ENCODE measurements at places on chromosomes 5 and 9. TPM values are rescaled to one million over a fixed set of nuclear protein-coding genes. Genes with fewer than 3 reads are reported as not detected.

DNA sequence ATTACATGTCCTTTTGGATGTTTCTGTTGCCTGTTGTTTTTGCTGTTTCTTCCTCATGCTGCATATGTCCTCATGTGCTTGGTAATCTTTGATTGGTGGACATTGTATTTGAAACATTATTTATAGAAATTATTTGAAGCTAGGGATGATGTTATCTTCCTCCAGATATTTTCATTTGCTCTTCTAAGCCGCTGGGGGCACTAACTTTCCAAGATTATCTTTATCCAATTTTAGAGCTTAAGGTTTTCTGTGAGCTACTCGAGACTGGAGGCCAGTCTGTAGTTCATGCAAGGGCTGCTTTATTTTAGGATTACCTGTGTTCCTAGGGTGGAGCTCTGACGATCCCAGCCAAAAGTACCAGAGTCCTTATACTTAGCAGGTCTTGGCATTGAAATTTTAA, 40.9 kb downstream of the STX17 start:
- H3K4me3 ChIP-seq: no peak overlapping the region
- no peak for DNase-seq
- H3K27me3 ChIP-seq: no peaks in the 10 kb centered on the region
- peaks cover 23% of the 10 kb centered on the region for H3K36me3 ChIP-seq
- H3K4me1 ChIP-seq: no peaks in the 10 kb centered on the region

GRCh38 chr5:67335426-67335825, 138.8 kb upstream of the CD180 start:
- DNase-seq: no peak
- H3K27me3 ChIP-seq: peaks cover 8% of the 10 kb centered on the region
- H3K27ac ChIP-seq: no peak overlapping the region
- no peaks in the 10 kb centered on the region for H3K4me1 ChIP-seq
- H3K4me3 ChIP-seq: no peak overlapping the region
- no peaks in the 10 kb centered on the region for H3K36me3 ChIP-seq

DNA sequence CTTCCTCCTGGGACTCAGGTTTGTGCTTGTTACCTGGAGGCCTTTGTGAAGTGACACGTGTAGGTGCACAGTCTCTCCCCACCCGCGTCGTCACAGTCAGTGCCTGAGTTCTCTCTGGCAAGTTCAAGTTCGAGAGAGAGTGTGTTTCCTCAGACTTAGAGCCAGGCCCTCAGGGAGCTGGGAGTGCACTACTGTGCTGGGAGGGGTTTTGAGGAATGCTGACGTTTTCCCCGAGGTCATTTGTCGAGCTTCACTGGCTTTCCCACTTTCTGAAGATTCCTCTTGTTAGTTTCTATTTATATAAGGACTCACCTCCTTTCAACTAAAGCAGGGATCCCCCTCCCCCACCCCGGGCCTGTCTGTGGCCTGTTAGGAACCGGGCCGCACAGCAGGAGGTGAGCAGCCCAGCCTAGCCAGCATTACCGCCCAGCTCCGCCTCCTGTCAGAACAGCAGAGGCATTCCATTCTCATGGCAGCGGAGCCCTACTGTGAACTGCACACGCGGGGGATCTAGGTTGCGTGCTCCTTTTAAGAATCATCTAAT, 209.2 kb downstream of the DIRAS2 start:
- no peak for DNase-seq
- no peak overlapping the region for H3K4me3 ChIP-seq
- H3K27me3 ChIP-seq: peaks cover 15% of the 10 kb centered on the region
- H3K4me1 ChIP-seq: no peaks in the 10 kb centered on the region
- H3K36me3 ChIP-seq: no peaks in the 10 kb centered on the region
- no peak overlapping the region for H3K27ac ChIP-seq

The HSPB3 gene
- not detected for total RNA-seq

Data from activated CD8-positive, alpha-beta memory T cell treated with anti-CD3 and anti-CD28 coated beads, Interleukin-2, amount 10 ng/mL, durations not matched to agents 7 days and 5 days (primary cell).